ENCODE measurements at places on chromosomes 2 and 18.
A peak's percentile ranks its signal among the peaks of the same experiment; 100 is the strongest.

DNA sequence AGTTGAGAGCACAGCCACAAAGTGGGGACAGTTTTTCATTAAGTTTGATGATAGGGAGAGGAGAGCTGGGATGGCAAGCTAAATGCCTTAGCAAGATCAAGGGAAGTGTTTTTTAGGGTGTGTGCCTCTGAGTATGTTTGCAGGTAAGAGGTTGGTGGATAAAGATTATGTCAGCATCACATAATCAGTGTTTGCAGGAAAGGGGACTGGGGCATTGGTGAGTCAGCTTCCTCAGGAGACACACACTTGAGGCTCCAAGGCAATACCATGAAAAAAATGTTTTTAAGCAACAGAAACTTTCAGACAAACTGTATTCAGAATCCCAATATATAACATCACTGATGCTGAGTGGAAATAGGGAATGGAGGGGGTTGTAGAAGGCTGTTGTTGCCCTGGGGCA lies 25.4 kb upstream of the DTNB start:
- no peak for DNase-seq

DNA sequence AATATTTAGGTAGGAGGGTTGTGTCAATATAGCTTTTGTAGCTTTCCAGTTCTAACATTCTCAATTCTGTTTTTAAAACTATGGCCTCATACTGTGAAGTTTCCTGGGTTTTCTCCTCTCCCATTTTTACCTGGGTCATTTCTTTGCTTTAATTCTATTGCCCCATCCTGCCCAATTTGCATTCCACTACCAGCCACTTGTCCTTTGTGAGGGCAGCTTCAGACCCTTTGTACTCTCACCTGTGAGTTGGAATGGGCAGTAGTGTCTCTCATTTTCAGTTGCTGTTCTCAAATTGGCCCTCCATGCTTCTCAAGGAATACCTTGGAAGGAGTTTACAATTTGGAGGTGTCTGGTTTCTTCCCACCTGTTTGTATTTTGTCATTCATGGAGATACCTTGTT lies 108.4 kb downstream of the CAMKMT start:
- DNase-seq = no peak

- DNase-seq = no peak
Observed at GRCh38 chr18:5747678-5748077, 147.6 kb downstream of the TMEM200C start.

GRCh38 chr18:40911582-40912254 lies 1043.3 kb upstream of the PIK3C3 start:
- DNase-seq = no peak

DNA sequence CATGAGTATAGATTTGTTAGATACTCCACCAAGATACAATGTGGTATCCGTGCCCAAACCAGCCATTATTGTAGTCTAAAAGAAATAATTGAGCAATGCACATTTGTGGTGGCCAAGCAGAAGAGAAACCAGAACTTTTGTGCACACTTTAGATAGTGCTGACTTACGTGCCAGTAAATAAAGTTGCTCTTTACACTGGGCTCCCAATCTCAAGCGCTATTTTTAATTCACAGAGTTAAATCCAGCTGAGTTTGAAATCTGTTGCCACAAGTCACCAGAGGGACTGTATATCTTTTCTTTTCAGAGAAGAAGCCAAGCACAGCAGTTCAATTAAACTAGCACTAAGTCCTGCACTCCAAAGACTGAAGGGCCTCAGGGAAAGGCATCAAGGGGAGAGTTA lies 680.4 kb downstream of the TDRD15 start:
- no peak for DNase-seq

DNA sequence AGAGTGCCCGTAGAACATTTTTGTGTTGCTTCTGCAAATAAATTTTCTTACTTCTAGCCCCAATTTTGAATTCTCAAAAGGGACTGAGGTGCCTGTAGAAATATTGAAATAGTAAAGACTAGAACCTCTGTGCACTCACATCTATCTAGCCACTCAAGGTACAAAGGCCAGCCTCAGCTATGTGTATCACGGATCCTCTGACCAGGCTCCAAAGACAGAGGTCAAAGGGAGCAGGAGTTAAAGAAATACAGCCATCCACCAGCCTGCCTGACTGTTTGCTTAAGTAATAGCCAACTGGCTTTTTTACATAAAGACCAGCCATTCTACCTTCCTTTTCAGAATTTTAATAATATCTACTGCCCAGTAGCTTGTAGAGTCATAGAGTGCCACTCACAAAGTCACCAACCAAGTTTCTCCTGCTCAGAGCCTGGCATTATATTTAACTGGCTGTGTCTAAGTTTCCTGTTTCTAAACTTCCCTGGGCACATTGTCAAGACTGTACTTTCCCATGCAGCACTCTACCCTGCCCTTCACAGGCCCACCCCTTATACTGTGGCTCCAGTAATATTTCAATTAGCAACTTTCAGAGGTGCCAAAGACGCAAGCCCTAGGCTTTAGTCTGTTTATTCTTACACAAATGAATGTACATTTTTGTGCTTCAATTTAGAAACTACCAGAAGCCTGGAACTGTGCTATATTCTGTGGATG lies 338.3 kb upstream of the NT5C1B start:
- no peak for DNase-seq

- DNase-seq = no peak
Observed at GRCh38 chr2:238574490-238575271, 148.0 kb downstream of the ASB1 start.

- DNase-seq = peak; percentile 62
Observed at GRCh38 chr2:37196320-37197195, at the start of gene CEBPZOS. Gene CEBPZOS (plus strand): TSS chr2:37196496. CDS start chr2:37199705, 3,209 bp downstream.

DNA sequence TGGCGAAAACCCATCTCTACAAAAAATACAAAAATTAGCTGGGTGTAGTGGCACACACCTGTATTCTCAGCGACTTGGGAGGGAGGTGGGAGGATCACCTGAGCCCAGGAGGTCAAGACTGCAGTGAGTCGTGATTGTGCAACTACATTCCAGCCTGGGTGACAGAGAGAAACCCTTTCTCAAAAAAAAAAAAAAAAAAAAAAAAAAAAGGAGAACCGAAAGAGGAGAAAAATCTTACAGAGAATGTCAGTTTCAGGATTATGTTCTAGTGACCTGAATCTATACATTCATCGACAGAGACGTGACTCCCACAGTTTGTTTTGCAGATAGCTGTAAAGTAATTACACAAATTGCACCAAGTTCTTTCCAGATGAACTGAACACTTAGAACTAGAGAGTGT lies 187.8 kb downstream of the FTCDNL1 start:
- DNase-seq = no peak

- DNase-seq = no peak
Observed at GRCh38 chr2:83234246-83234645, 1224.8 kb downstream of the SUCLG1 start.

- DNase-seq = no peak
Observed at GRCh38 chr2:70009762-70010575, 48.5 kb upstream of the ASPRV1 start.

DNA sequence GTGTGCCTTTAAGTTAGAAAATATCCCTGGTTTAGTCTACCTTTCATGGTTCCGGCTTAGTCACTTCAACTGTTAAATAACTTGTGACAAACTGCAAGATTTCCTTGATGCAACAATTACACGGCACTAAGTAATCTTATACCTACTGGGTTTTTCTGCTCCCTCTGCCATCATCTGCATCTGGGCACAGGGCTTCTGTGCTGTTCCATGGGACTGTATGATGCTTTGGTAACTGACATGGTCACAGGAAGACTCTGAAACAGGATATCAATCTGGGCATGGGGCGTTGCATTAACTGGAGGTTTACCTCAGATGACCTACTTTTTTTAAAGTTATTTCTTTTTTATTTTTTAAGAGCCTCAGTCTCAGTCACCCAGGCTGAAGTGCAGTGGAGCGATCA lies 365.4 kb downstream of the SS18 start:
- no peak for DNase-seq

All from SHP77 (cell line).